ENCODE measurements at places on chromosomes 13 and 19.

- DNase-seq: no peak
These were observed 110.0 kb upstream of the SOX21 start for GRCh38 chr13:94822356-94822755.

DNA sequence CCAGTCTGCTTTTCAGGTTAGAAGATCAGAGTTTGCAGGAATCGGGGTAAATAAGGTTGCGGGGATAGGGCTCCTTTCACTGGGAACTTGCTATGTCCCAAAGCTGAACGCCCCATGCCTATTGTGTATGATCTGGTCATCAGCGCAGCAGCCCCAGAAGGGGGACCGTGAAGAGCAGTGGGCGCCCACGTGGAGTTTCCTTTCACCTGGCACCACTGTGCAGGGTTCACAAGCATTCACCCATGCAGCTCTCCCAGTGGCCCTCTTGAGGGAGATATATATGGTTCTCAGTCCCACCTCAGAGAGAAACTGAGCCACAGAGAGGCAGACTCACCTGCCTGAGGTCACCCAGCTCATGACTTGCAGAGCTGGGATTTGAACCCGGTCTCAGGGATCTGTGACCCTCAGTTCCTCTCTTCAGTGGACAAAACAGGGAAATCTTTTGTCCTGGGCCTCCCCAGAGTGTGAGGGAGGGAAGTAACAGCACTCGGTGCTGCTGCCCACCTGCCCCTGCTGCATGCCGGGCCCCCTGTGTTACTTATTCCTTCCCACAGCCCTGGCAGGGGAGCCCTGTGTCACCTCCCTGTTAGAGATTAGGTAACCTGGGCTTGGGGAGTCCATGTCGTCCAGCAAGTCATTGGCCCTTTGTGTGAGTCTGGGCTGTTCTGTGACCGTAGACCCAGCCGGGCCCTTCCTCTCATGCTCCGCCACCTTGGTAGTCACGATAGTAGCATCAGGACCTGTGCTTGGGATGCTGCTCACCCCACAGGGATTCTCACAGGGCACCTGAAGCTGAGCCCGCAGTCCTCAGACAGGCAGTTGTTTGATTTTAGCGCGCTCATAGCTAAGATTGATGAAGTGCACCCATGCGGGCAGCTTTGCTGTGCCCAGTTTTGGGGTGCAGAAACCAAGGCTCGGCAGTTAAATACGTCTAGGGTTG, 27.9 kb downstream of the PPP5C start:
- no peak for DNase-seq

DNA sequence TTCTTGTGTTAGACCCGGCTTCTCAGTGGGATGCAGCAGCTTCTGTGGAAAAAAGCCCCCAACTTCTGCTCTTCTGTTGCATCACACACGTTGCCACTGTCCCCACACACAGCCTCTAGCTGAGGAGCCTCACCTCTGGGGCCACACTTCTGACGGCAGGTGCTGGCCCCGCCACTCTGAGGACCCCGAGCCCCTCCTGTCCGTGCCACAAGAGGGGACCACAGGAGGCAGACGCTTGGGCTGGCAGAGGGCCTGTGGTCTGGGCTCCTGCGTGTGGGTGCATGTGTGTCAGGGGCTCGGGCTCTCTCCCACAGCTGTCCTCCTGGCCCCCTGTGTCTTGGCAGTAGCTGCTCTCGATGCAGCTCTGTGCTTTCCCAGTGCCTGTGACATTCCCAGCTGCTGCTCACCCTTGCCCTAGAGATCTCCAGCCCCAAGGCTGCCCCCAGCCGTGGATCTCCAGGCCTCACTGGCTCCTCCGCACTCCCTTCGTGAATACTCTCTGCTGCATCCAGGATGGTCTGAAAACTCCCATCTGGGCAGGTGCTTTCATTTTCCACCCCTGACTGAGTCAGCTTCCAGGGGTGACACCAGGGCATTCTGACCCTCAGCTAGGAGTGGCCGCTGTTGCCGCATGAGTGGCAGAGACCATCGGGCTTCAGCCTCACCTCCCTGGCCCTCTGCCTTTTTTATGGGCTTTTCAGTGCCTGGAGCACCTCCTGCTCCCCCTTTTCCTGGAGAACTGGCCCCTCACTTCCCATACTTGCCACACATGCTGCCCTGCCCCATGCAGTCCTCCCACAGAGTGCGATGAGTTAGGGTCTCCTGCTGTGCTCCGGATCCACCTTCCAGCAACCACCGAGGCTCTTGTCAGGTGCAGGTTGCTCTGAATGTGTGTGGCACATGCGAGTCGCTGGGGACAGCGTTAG, 13.7 kb downstream of the MAU2 start:
- DNase-seq: no peak

- DNase-seq: no peak
These were observed 5.5 kb downstream of the DLEU7 start for GRCh38 chr13:50838031-50838430.

DNA sequence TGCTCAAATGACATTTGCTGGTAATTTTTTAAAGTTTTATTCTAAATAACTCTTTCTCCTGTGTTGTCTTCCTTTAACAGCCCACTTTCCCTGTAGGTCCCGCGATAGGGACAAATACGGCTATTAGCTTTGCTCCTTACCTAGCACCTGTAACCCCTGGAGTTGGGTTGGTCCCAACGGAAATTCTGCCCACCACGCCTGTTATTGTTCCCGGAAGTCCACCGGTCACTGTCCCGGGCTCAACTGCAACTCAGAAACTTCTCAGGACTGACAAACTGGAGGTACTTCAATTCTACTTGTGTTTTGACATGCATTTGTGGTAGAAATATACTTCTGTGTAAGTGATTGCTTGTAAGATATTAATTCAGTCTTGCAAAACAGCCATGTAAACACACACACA, 91.0 kb upstream of the RAP2A start:
- DNase-seq: no peak

DNA sequence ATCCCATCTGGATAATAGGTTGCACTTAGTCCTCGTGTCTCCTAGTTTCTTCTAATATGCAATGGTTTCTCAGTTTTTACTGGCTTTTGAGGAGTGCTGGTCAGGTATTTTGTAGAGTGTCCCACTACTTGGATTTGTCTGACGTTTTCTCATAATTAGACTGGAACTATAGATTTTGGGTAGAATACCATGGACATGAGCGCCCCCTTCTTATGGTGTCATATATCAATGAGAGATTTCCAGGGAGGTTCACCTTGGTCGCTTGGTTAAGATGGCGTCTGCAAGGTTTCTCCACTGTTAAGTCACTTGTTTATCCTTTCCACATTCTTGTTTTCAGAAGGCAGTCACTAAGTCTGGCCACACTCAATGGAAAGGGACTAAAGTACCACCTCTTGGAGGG, 6.7 kb downstream of the SOHLH2 start:
- DNase-seq: no peak

GRCh38 chr19:57406516-57407123, 4.3 kb upstream of the ZNF17 start:
- peak; percentile 49 for DNase-seq

GRCh38 chr19:14147797-14148605, 11.6 kb upstream of the ASF1B start:
- no peak for DNase-seq

DNA sequence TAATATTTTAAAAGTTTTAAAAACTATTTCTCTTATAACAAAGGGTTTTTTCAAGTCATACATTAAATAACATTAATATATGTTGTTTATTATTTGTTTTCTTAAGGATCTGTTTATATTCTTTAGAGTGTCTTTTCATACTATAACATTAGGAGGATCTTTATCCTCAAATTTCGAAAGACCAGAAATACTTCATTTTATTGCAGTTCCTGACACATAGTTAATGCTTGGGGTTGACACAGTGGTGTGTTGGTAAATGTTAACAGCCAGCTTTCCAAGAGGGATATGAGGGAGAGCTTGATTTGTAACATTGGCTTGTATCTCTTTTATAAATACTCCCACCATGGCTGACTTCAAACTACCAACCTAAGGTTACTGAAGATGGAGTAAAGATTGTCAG, 126.6 kb upstream of the KLF5 start:
- DNase-seq: no peak

DNA sequence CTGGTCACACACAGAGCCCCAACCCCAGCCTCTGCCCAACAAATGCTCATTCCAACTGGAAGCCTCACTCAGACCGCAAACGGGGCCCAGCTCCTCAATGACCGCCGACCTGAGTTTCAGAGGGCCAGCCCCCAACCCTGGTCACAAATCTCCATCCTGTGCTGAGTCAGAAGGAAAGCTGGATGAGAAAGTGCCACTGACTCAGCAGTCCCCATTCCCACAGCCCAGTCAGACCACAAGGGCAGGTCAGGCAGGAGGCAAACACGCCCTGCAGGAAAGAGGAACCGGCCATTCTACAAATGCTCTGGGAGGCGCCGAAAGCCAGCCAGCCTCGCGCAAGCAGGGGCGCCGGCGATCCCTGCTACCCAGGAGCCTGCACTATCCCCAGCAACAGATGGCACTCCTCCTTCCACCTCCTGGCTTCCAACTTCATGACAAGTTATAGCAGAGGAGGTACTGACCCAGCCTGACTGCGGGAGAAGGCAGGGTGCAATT, 14.1 kb upstream of the PRKD2 start:
- DNase-seq: no peak

DNA sequence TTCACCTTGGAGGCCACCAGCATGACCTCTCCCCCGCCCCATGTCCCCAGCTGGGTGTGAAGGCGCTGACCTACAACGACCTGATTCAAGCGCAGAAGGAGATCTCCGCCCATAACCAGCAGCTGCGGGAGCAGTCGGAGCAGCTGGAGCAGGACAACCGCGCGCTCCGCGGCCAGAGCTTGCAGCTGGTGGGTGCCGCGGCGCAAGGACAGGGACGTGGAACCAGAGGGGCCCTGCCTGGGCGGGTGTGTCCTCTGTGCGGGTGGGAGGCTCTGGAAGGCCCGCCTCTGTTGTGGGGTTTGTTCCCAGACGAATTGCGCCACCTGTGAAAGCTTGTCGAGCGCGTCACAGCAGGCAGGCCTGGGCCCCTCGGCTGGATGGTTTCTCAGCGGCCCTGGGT, 22.3 kb downstream of the PLEKHJ1 start:
- DNase-seq: no peak

GRCh38 chr13:99528547-99528946, 27.3 kb downstream of the TM9SF2 start:
- no peak for DNase-seq

- DNase-seq: no peak
These were observed 43.9 kb downstream of the CAB39L start for GRCh38 chr13:49399801-49400472.

DNA sequence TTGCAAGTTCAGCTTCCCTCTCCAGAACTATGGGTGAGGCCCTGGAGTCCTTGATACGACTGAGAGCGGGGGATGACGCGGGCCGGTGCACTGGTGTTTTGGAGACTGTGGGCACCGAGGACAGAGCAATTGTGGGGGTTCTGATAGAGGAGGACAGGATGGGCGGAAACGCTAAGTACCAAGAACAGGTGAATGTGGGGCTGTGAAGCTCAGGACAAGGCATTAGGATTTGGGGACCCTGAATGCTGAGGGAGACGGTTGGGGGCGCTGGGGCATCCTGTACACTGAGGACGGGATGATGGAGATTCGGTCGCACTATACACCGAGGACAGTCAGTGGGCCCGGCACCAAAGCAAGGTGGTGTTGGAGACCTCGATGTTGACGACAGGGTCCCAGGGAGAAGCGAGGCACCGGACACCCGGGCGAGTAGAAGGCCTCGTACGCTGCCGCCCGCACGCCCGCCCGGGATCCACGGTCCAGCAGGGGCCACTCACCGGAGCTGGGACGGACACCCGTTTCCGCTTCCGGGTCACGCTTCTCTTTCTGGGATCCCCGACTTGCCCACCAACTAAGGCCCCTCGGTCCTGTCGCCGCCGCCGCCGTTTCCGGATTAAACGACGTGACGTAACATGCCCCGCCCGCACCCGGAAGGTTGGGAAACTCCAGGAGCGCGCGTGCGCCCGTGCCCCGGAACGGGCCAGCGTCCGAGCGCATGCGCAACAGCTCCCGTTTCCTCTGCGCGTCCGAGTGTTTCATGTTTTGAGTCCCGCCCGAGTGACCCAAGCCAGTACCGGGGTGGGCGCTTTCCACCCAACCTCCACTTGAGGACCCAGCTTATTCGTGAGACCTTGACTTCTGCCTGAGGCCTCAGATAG, at the start of gene CHMP2A:
TSS of gene CHMP2A (minus strand) at position 612 of the 875 bp plus-strand sequence. CDS start 893 bp downstream, outside the sequence.
- peak; percentile 97 for DNase-seq

DNA sequence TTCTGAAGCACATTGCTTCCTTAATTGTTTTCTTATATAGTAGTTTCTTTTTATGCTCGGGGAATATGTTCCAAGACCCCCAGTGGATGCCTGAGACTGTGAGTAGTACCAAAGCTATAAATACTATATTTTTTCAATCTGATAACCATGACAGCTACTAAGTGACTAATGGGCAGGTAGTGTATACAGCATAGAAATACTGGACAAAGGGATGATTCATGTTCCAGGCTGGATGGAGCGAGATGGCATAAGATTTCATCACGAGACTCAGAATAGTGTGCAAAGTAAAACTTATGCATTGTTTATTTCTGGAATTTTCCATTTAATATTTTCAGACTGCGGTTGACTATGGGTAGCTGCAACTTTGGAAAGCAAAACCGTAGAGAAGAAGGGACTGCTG, 47.9 kb upstream of the OLFM4 start:
- no peak for DNase-seq

GRCh38 chr13:74115133-74115532, 19.1 kb downstream of the KLF12 start:
- no peak for DNase-seq

DNA sequence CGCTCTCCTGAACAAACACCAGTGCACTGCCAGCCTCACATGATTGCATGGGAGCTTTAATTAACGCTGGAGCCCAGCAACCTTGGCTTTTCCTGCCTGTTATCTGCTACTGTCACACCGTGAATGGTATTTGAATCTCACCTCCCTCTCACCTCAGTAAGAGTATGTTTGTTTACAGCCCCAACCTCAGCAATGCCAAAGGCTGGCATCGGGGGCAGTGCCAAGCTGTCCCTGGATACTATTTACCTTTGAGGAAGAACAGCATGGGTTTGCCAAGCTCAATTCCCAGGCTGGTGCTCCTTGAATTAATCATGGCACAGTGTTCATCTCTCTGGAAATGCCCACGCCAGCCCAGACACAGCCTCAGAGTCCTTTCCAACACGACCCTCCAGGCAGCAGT, 57.2 kb upstream of the SERPINE3 start:
- no peak for DNase-seq

GRCh38 chr19:50906217-50906616, 5.0 kb downstream of the KLK4 start:
- no peak for DNase-seq

GRCh38 chr19:52094526-52095130, 937 bp downstream of the ZNF841 start:
- no peak for DNase-seq
